Esophagus squamous epithelium (tissue), 5 donors: ENCODE measurements at places on chromosomes 6 and 20.

- no peak for DNase-seq
Observed at GRCh38 chr6:802701-803100, 109.8 kb upstream of the EXOC2 start.

DNA sequence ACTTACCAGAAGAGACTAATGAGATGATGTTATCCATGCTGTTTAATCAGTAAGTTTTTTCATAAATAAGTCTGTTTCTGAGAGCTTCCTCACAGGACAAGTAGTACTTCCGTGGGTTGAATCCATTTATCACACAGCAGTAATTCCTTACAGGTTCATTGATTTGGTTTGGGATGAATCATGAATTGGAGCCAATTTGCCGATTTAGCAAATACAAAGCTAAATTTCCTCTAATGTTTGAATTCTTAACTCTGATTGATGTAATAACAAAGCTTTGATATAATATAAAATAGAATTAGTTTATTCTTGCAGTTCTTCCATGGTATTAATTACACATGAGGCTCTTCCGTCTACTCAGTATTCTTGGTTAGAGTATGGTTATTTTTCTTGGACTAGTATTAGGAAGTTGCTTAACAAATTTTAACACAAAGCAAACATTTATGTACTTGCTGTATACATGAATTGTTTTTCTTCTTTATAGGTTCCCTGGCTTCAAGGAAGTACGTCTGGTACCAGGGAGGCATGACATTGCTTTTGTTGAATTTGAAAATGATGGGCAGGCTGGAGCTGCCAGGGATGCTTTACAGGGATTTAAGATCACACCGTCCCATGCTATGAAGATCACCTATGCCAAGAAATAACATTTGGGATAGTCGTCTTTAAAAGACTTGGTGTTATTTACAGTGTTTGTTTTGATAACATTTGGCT lies 7.6 kb upstream of the OTOR start:
- DNase-seq, result no peak

DNA sequence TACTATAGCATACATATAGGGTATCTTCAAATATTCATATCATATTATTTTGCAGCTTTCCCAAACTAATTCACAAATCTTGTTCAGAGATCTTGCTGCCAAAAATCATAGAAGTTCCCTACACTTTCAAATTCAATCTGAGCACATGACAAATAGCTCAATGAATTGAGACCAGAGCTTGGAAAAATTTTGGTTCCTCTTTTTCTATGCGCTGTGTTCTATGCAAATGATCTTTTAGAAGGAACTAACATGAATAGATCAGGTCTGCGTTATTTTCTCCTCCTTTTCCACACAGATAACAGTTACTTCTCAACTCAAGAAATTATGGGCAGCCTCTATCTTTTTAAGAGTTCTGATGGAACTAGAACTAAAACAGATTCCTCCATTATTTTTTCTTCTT lies 316.3 kb downstream of the ARHGAP18 start:
- DNase-seq, result no peak

DNA sequence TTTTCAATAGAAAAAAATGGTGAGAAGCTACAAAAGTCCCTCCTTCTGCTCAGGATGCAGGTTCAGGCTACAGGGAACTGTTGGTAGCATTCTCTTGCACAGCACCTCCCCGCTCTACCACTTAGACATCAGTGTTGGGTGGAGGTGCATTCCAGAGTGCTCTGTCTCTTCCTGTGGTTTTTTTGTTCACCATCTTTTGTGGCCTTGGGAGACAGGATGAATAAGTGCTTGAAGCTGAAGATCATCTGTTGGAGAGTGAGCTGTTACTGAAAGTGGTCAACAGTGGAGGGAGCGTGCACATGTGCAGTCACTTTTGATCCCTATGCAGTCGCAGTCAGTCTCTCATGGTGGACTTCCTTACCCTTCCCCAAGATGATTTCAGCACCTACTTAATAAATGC lies 16.6 kb upstream of the BTBD3 start:
- DNase-seq, result no peak

GRCh38 chr6:123635144-123635543 lies 1.6 kb downstream of the TRDN start:
- no peak for DNase-seq

GRCh38 chr6:42302411-42302810 lies 84.8 kb upstream of the MRPS10 start:
- no peak for DNase-seq

GRCh38 chr6:87196275-87196842 lies 41.0 kb downstream of the ZNF292 start:
- DNase-seq, result no peak

DNA sequence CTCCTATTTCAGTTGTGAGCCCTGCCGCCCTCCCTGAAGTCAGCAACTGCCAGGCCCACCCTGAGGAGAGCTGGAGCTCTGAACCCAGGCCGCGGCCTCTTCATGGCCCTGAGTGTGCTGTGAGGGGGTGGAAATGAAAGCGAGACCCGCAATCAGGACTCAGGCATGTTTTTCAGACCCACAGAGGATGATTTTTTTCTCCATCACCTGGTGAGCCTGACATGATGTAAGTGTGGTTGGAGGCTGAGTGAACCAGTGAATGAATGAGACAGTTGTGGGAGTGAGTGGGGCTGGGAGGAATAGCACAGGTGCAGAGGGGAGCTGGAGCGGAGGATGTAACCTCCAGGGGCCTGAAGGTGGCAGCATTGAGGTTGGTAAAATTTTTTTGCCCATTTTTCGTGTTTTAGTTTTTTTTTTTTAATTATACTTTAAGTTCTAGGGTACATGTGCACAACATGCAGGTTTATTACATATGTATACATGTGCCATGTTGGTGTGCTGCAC lies 18.3 kb downstream of the RAET1L start:
- no peak for DNase-seq

GRCh38 chr20:61760731-61761130 lies 304.9 kb downstream of the TAF4 start:
- no peak for DNase-seq

DNA sequence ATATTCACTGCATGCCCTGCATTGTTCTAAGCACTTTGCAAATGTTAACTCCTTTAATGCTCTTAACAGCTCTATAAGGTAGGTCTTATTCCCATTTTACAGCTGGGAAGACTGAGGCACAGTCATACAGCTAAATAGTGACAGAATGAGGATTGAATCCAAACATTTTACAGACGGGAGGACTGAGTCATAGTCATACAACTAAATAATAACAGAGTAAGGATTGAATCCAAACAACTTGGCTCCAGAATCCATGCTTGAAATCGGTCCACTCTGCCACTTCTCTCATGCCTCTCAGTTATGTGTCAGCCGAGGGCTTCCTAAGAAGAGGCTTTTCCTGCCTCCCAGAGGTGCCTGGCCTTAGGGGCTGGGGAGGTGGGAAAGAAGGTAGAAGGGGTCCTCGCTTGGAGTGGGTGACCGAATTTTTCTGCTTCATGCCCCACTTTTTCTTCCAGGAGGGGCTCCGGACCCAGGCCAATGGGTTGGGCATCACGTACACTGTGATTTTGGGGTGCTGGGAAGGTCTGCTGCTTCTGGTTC lies 137.4 kb upstream of the RNF24 start:
- no peak for DNase-seq

GRCh38 chr6:20575704-20576451 lies 41.6 kb downstream of the CDKAL1 start:
- no peak for DNase-seq

- no peak for DNase-seq
Observed at GRCh38 chr6:150631283-150631983, 31.7 kb downstream of the PLEKHG1 start.

DNA sequence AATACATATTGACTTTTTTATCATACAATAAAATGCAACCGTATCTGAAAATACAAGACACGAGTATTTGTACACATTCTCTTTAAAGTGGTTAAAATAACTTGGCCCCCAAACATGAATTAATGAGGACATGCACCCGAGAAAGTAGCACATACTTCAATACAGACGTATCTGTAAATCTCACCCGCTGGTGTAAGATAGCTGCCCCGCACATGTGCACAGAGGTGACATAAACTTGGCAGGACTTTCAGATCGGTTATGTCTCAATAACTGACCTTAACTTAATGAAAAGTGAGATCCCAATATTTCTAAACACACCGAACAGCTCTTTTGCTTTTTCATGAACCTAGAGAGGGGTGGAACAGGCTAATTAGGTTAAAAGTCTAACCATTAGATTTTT lies 91.5 kb upstream of the RPS6KA2 start:
- no peak for DNase-seq

GRCh38 chr20:4638826-4639225 lies 82.9 kb upstream of the PRND start:
- DNase-seq, result no peak
